D341Med (cell line): ENCODE measurements at places on chromosomes 2 and 18.

- no peak for DNase-seq
These were observed 44.0 kb downstream of the KIF3C start for GRCh38 chr2:25938345-25938744.

GRCh38 chr2:60260639-60261296 lies 292.7 kb downstream of the BCL11A start:
- DNase-seq, result no peak

- no peak for DNase-seq
These were observed 40.2 kb upstream of the LYPD6B start for GRCh38 chr2:148998165-148998830.

GRCh38 chr2:62972601-62973000 lies 78.0 kb upstream of the OTX1 start:
- DNase-seq, result no peak

DNA sequence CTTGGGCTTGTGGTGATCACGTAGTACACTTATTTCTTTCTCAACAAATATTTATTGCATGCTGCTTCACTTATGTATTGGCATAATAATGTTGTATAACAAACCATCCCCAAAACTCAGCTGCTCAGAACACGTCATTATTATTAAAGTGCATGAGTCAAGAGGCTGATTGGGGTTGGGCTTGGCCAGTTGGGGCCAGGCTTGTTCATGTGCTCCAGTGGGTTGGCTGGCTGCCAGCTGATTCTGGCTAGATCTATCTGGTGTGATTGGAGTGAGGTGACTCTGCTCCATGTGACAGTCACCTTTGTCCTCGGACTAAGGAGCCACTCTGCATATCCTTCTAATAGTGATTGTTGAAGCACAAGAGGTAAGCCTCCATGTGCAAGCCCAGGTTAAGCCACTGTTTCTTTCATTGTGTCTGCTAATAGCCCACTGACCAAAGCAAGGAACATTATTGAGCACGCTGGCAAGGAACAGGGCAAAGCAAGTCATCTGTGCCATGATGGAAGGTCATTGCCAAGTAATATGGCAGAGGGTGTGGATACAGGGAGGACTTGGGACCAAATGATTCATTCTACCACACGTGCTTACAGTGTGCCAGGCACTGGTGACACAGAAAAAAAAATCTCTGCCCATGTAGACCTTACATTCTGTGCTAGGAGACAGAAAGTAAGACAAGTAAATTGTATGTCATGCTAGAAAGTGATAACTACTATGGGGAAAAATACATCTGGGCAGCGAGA lies 63.3 kb upstream of the TMEM182 start:
- no peak for DNase-seq

DNA sequence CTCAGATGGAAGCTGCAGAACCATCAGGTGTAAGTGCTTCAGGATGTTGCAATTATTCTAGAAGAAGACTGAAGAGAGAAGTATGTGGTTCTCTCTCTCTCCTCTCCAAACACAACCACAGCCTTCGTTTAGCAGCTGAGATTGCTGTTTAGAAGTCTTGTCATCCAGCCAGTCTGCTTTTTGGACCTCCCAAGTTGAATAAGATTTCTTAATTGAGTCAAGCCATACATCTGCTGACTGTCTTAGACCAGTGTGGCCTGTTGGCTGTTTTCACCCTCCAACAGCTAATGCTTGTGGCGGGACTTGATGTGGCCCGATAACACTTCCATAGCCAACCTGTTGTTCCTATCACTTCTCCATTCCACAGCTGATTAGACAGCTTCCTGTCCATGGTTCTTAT lies 91.3 kb upstream of the TMEM17 start:
- no peak for DNase-seq

- DNase-seq, result no peak
These were observed 24.4 kb downstream of the NFE2L2 start for GRCh38 chr2:177239932-177240630.

DNA sequence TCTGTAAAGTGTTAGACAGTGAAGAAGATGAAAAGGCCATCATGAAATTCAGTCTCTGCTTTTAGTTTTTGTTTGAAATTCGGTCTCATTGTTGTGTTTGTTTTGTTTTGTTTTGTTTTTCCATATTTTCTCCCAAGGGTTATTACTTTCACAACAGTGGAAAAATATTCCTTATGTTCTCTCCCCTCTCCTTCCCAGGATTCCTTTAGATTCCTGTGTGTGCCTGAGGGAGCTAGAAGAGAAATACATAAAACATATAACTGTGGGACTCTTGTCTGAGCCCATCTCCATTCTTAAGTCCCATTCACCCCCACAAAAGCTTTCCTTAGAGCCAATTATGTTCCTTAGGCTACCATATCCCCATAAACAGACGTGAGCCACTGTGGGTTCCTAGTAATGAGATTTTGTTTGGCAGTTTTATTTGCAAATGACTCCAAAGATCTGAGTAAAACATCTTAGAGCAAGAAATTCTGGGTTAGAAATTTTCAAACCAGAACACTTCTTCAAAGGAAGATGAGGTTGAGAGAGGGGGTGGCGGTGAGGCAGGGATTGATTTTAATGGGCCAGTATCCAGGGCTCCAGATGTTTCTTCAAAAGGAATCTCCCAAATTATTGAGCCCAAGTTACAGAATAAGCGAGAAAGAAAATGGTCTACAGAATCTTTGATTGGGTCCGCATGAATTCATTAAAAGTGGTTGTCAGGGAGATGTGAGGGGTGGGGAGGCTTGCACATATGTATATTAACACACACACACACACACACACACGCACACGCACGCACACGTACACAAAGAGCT lies 157.8 kb upstream of the TNP1 start:
- DNase-seq, result no peak

DNA sequence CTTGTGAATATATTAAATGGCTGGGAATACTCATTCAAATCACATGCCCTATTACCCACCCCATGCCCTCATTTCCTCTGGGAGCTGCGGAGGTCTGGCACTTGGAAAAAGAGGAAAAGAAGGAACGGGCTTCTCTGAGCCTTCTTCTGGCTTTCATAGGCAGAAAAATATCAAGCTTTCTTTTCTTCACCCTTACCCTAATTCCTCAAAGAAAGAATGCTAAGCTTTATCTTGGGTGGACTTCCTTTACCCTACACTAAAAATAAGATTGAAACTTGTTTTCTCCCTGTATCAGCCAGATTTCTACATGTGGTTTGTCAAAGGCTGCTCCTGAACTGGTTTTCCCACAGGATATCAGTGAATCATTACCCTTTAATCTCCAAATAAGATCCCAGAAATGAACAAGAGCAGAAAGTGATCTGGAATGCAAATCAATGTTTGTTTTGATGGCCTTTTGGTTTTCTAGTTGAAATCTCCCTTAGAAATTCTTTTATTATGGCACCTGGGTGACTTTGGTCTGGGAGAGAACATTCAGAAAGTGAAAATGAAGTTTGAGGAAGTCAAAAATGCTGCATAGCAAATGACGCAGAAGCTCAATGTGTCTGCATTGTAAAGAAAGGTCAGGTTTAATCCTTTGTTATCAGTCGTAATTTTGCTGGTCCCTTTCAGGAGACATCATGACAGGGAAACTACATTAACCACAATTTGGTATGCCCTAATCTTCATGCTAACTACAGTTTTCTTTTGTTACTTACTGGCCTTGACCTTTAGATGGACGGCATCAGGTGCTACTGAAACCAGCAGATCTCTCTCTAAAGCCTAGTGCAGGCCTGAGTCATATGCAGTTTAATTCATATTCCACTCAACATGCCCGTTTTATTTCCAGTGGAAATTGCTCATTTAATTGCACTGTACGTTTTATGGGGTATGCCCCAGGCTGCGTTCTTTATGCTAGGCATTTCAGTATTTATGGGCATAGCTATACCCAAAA lies 46.6 kb upstream of the HNRNPA3 start:
- no peak for DNase-seq

- DNase-seq, result no peak
These were observed 58.8 kb upstream of the HAAO start for GRCh38 chr2:42851186-42851585.

- DNase-seq, result no peak
These were observed 59.6 kb downstream of the VIL1 start for GRCh38 chr2:218478544-218478943.

GRCh38 chr18:8299054-8299980 lies 309.9 kb upstream of the RAB12 start:
- DNase-seq, result no peak

DNA sequence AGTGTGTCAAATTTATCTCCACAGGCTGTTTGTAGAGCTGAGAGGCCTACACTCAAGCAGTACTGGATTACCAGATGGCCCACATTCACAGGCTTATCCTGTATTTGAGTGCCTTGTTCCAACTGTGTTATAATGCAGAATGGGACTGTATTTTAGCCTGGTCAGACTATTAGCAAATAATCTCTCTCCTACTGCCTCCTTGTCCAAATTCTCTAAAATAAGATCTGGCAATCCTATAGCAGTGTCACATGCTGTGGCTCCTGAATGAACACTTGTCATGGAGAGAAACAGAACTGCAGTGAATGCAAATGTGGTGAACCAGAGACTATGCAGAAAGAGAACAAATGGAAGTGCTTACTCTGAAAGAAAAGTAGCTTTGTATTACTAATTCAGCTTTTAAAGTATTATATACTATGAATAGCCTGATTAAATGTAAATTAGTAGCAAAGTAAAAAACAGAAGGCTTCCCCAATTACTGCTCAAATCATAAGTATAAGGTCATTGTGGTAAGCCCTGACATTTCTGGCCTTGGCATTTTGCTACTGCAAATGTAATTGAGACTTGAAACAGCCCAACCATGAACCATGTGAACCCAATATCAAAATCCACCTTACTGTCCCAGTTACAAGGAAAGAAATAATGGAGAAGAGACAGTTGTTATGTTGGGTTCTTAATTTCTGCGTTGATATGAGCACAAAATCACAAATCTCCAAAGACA lies 80.0 kb downstream of the MAP4K3 start:
- no peak for DNase-seq

DNA sequence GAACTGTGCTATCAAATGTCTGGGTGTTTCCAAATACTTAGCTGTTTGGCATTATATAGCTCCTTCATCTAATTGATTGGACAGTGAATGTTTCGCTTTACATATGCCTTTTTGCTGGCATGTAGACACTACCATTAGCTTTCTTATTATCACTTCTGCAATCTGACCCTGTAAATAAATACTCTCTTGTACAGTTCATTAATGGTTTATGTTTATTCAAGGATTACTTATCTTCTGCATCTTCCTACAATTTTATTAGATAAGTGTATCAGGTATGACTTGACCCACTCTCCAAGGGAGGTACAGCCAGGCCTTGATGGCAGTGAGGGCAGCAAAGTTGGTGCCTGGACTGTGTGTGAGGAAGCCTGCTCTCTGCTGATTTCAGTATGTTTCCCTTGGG lies 614.1 kb upstream of the SETBP1 start:
- DNase-seq, result no peak

GRCh38 chr18:57660961-57661360 lies 39.3 kb upstream of the NARS1 start:
- DNase-seq, result no peak

- DNase-seq, result no peak
These were observed 138.2 kb upstream of the NRP2 start for GRCh38 chr2:205543937-205544702.

GRCh38 chr2:64204703-64205102 lies 60.5 kb upstream of the PELI1 start:
- no peak for DNase-seq

GRCh38 chr2:134365356-134365755 lies 111.5 kb downstream of the MGAT5 start:
- DNase-seq, result no peak

DNA sequence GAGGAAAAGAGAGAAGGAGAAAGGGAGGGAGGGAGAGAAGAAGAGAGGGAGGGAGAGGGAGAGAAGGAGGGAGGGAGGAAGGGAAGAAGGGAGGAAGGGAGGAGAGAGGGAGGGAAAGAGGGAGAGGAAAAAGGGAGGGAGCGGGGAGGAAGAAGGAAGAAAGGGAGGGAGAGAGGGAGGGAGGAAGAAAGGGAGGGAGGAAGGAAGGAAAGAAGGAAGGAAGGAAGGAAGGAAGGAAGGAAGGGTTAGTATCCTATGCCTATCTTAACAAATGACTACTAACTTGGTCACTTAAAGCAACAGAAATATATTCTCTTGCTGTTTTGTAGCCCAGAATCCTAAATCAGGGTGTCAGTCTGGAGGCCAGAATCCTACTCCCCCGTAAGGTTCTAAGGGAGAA lies 52.1 kb downstream of the CMPK2 start:
- no peak for DNase-seq

DNA sequence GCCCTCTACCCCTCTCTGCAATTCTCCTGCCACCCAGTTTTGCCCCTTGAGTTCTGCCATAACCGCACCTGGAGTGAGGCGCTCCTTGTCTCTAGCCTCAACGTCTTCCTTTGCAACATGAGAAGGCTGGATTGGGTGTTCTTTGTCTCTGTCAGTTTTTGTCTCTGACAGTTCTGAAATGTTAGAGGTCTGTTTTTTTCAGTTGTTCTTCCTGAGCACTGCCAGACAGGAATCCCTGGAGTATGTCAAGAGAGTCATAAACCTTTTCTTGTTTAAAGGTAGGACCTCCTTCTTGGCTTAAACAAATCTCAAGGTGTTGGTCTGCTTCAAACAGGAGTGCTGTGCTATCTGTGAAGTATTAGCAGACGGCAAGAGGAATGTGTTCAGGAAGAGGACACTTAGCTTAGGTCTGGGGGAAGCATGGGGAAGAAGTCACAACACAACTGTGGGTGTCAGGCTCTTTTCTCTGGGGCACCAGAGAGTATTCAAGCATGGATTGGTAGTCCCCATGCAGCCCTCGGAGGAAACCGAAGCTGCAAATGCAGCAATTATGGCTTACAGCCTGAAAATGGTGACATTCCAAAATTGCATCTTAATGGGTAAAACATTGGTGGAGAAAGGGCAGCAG lies 32.3 kb downstream of the AFF3 start:
- no peak for DNase-seq

DNA sequence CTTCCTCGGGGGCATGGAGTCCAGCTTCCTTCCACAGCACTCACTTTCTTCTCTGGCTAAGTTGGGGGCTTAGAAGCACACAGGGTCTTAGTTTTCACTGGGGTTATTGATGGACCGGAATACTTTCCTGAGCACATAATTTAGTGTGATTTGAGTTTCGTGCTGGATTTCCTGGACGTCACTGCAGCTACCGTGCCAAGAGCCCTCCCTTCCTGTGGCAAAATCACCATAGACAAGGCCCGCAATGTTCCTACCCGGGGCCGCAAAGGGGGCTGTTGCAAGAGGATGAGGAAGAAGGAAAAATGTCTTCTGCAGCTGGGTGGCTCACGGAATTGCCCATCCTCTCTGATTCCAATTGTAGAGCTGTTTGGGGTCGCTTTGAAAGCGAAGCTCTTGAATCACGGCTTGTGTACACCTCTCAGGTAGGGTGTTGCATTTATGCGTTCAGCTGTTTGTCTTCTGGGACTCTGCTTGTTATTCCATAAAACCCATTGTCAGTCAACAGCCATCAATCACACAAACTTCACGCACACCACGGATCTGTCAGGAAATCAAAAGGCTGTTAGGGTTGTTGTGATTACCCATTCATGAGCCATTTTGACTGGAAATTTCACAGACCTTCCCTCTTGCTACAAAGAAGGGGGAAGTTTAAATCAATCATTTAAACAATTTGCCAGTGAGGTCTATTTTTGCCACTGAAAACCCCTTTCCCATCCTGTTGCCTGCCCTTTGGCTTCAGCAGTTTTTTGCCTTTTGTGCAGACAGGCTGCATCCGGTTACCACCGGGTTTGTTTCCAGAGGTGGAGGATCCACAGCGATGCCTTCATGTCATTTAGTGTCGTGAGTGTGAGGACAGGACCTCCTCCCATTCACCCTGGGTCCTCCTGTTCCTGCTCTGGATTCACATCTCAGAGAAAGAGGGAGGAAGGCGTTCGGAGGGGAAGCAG lies 36.0 kb downstream of the SMIM21 start:
- DNase-seq, result no peak

GRCh38 chr2:216507220-216508160 lies 8.8 kb downstream of the RPL37A start:
- DNase-seq, result no peak

- DNase-seq, result no peak
These were observed 406.2 kb downstream of the SUCLG1 start for GRCh38 chr2:84052913-84053312.
